Hematopoietic multipotent progenitor cell treated with erythropoietin and hydrocortisone succinate and interleukin-3 and kit ligand, for 8 days (in vitro differentiated cells): ENCODE measurements at places on chromosomes 16 and 17.
A peak's percentile ranks its signal among the peaks of the same experiment; 100 is the strongest.

DNA sequence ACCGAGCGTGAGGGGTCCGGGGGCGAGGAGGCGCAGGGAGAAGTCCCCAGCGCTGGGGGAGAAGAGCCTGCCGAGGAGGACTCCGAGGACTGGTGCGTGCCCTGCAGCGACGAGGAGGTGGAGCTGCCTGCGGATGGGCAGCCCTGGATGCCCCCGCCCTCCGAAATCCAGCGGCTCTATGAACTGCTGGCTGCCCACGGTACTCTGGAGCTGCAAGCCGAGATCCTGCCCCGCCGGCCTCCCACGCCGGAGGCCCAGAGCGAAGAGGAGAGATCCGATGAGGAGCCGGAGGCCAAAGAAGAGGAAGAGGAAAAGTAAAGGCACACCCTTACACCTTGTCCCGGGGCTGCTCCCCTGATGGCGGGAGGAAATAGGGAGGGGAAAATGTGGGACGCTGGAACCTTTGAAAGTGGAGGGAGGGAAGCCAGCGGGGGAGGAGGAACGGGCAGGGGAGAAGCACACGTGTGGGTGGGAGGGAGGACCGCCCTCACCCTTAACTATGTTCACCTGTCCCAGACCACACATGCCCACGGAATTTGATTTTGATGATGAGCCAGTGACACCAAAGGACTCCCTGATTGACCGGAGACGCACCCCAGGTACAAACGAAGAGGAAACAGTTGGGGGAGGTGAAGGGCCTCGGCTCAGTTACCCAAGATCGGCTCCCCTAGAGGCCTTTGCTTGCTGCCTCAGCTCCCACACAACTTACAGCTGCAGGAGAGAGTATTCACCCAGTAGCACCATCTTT lies 916 bp downstream of the PAGR1 start:
- DNase-seq, result peak; percentile 68

- DNase-seq, result no peak
These were observed 39.9 kb downstream of the MSI2 start for GRCh38 chr17:57296231-57296630.

- no peak for DNase-seq
These were observed 13.3 kb upstream of the RAI1 start for GRCh38 chr17:17667947-17668346.

GRCh38 chr17:19333736-19334290 lies 28.7 kb downstream of the B9D1 start:
- DNase-seq, result no peak

- DNase-seq, result no peak
These were observed 18.5 kb downstream of the GAA start for GRCh38 chr17:80119839-80120238.

- no peak for DNase-seq
These were observed 78.2 kb downstream of the AMFR start for GRCh38 chr16:56347166-56347565.

DNA sequence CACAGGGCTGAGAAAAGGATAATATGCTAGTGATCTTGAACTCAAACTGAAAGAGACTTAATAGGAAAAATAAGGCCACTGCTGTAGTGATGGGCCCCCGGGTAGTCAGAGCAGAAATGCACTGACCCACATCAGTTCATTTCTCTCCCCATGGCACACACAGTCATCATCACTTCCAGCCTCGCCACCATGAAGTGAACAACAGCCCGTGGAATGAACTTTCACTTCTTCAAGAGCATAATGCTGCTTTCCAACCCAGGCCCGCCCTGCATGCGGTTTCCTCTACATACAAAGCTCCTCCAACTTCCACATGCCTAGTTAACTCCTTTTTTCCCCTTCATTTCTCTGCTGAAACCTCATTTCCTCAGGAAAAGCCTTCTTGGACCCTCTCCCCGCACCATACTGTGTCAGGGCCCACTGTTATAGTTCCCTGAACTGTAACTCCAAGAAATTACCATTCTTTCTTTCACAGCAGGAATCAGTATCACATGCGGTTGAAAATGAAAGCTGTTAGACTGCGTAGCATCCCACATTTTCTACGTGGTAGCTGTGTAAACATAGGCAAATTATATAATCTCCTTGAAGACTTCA lies 65.8 kb upstream of the SMIM36 start:
- peak; percentile 6 for DNase-seq

- DNase-seq, result no peak
These were observed 56.1 kb upstream of the ENDOV start for GRCh38 chr17:80358861-80359260.

GRCh38 chr17:29150161-29150560 lies 30.0 kb downstream of the MYO18A start:
- DNase-seq, result no peak

DNA sequence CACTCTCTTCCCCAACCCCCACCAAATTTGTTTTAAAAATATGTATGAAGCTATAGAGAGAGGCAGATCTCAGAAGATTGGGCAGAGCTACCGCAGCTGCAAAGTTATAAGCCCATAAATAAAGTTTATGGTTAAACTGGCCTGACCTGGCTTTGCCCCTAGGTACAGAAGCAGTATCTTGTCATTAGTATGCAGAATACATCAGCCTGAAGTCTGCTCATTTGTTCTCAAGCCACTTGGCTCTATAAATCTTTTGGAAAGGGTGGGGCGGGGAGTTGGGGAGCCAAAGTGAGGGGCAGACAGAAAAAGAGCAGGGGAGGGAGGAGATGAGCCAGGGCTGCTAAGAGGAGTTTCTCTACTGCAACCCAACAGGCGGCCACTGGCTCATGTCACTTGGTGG lies 113.2 kb downstream of the SOX9 start:
- no peak for DNase-seq

GRCh38 chr16:54847207-54847606 lies 83.5 kb upstream of the IRX5 start:
- no peak for DNase-seq

GRCh38 chr16:88170528-88170991 lies 212.2 kb upstream of the ZNF469 start:
- DNase-seq, result no peak

DNA sequence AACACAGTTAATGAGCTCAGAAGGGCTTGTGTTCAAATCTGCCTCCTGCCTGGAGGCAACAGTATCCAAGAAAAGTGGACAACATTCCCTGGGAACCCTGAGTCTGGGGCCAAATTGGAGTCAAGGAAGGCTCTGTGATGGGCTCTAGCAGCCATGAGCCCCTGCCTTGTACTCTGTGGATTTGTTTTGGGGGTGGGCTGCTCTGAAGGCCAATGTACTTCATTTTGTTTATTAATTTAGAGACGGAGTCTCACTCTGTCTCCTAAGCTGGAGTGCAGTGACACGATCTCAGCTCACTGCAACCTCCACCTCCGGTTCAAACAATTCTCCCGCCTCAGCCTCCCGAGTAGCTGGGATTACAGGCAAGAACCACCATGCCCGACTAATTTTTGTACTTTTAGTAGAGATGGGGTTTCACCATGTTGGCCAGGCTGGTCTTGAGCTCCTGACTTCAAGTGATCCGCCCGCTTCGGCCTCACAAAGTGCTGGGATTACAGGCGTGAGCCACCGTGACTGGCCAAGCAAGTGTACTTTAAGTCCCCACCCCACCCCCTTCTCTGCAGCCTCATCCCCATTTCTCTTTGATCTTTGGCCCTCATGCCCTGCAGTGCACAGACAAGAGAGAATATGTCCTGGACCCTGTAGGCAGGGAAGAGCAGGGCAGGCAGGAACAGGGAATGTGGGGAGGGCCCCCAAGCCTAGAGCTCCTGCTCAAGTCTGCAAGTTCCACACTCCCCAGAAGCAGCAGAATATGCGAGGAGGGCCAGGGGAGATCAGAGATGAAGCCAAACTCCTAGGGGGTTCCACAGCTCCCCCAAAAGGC lies 2.7 kb upstream of the GIP start:
- DNase-seq, result no peak

GRCh38 chr16:64295466-64295865 lies 826.4 kb downstream of the CDH11 start:
- no peak for DNase-seq

DNA sequence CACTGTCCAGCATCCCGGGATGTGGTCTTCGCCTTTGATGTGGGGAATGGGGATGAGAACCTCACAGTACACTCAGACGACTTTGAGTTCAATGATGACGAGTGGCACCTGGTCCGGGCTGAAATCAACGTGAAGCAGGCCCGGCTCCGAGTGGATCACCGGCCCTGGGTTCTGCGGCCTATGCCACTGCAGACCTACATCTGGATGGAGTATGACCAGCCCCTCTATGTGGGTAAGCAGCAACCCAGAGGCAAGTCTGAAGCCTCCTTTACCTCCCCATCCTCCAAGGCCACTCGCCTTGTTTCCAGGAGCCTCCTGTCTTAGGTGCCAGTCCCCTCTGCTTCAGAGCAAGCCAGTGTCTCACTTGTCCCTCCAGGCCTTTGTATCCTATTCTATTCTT lies 10.2 kb downstream of the CNTNAP1 start:
- DNase-seq, result no peak

- peak; percentile 20 for DNase-seq
These were observed 5.2 kb downstream of the CACNA1G start for GRCh38 chr17:50565402-50566350.

DNA sequence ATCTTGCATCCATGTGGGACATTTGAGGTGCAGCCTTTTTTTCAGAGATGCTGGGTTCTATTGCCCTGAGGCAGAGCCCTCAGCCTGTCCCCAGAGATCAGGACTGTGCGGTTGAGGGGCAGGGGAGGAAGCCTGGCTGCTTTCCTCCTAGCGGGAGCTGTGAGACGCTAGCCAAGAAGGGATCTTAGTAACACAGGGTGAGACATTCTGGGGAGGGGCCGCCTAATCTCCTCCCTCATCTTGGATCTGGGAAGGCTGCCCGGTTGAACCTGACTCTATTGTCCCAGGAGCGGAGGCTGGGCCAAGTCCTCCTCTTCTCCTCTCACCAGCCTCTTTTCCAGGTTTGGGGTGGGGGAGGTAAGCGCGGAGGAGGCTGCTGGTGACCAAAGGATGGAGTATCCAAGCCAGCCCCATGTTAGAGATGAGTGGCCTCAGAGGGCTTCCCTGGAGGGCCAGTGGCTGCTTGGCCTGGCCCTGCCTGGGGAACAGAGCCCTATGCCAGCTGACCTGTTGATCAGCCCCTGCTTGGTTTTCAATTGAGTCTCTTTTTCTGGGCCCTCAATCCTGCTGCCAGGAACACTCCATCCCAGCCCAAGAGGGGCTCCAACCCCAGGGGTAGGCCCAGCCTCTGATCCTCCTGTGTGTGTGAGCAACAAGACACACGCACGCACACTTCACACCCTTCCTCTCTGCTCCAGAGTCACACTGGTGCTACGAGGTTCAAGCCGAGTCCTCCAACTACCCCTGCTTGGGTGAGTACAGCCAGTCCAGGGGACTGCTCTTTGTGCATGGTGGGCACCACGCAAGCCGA lies 5.0 kb downstream of the CA4 start:
- DNase-seq, result no peak

GRCh38 chr17:49976163-49976827 lies 7.3 kb downstream of the DLX4 start:
- no peak for DNase-seq

- no peak for DNase-seq
These were observed 22.1 kb downstream of the RAI1 start for GRCh38 chr17:17703140-17703919.

DNA sequence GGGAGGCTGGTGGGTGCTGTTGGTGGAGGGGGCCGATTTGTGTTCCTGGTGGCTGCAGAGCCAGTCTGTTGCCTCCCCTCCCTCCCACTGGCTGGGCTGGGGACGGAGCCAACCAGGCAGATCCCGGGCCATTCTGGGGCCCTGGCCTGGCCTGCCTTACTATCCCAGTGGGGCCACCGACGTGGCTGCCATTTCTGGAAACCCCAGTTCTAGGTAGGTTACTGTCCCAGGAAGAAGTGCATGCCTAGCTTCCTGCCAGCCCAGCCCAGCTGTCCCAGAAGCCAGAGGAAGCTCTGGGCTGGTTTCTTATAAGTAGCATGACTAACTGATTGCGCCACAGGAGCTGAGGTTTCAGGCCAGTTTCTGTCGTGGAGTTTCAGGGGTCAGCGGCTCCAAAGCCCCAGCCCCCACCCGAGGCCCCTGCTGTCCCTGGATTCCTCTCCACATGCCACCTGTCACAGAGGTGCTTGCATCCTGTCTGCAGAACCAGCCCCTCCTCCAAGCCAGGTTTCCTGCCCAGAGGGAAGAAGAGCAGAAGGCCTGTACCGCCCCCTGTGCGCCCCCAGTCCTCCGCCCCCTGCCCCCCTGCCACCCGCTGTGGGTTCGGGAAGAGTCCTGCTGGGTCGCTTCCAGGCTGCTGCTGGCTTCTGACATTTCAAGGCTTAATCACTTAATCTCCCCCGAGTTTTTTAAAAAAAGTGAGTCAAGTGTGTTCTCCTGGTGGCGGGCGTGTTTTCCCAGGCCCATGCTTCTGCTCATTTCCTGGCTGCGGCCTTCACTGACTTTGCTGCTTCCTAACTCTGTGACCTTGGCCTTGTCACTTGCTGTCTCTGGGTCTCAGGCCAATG lies 13.2 kb downstream of the IL4R start:
- DNase-seq, result peak; percentile 41

DNA sequence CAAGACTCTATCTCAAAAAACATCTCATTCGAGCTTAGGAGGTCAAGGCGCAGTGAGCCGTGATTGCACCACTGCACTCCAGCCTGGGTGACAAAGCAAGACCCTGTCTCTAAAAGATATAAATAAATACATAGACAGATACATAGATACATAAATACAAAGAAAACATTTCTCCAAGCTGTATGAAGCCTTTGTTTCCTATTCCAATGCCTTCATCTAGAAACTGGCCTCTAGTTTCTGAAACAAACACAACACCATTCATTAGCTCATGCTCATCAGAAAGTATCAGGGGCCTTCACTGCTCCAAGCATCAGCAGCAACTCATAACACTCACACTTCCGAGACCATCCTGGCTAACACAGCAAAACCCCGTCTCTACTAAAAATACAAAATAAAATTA lies 10.3 kb upstream of the ASGR2 start:
- DNase-seq, result no peak

- peak; percentile 43 for DNase-seq
These were observed 1.6 kb downstream of the ATP6V0C start for GRCh38 chr16:2515180-2515851.

GRCh38 chr17:13827118-13827517 lies 225.4 kb upstream of the HS3ST3A1 start:
- DNase-seq, result no peak

DNA sequence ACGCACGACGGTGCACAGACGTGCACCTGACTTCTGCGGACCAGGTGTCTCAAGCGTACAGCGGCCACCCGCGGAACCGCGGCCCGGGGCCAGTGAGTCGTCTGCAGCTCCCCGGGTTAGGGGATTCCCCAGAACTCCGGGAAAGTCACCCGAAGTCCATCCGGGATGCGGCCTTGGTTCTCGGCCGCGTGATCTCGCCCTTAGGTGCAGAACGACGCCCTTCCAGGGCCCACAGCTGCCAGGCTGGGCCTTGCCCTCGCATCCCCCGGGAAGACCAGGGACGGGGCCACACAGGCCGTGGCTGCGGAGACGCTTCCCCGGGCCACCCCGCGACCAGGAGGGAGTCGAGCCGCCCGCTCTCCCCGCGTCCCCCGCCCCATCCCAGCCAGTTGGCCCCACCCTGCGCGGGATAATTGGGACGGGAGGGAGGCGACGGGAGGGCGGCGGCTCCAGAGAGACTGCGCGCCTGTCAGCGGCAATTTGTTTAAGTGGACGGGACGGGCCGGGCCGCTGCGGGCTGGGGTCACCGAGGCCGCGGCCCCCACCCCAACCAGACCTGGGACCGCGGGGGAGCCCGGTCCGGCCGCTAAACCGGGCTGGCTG lies 3.6 kb upstream of the TBX2 start:
- DNase-seq, result no peak

- no peak for DNase-seq
These were observed 211.5 kb upstream of the TNRC6C start for GRCh38 chr17:77746896-77747554.
